ENCODE measurements at places on chromosomes 2 and 18. TPM values are rescaled to one million over a fixed set of nuclear protein-coding genes. Genes with fewer than 3 reads are reported as not detected.
A peak's percentile ranks its signal among the peaks of the same experiment; 100 is the strongest.

The FZD7 gene
- total RNA-seq = 32.1 TPM

The TLX2 gene
- total RNA-seq = not detected

The MDH1B gene
- 1.0 TPM for total RNA-seq

The CDC42EP3 gene
- total RNA-seq = 50.9 TPM

DNA sequence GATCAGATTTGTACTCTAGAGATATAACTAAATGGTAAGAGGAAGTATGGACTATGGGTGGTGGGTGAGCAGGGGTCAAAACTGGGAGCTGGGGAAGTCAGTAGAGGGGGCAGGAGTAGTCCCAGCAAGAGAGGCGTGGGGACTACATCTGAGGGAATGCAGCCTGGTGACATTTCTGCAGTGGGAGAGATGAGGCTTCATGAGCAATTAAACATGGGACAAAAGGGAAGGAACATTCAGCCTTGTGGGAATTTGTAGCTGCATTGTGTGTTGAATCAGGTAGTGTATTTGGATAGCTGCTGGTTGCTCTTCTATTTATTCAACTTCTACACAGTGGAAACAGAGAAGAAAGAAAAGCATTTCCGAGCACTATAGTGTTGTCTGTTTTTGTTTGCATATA lies 3.6 kb downstream of the CNOT11 start:
- H3K27me3 ChIP-seq = no peaks in the 10 kb centered on the region
- H3K27ac ChIP-seq = no peak overlapping the region
- no peak overlapping the region for H3K4me3 ChIP-seq
- DNase-seq = no peak

DNA sequence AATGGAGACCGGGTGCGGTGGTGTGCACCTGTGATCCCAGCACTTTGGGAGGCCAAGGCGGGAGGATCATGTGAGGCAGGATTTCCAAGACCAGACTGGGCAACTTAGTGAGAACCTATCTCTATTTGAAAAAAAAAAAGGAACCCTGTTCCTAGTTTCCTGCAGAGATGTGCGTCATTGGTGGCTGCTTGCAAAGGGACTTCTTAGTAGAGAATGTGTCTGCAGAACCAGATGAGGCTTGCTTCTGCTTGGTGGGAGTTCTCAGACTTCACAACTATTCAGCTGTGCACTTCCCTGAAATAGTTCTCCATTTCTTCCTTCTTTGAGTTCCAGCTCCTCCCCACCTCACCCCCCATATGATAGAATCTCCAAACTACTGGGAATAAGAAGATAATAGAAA lies 22.3 kb downstream of the ZCCHC2 start:
- H3K4me3 ChIP-seq = no peak overlapping the region
- no peaks in the 10 kb centered on the region for H3K27me3 ChIP-seq
- peaks cover 11% of the 10 kb centered on the region for H3K4me1 ChIP-seq
- DNase-seq = no peak
- H3K36me3 ChIP-seq = peaks cover 74% of the 10 kb centered on the region

- no peak overlapping the region for H3K27ac ChIP-seq
- no peak for DNase-seq
- no peaks in the 10 kb centered on the region for H3K4me1 ChIP-seq
- peaks cover 31% of the 10 kb centered on the region for H3K36me3 ChIP-seq
- H3K27me3 ChIP-seq = no peaks in the 10 kb centered on the region
Measured at GRCh38 chr18:57660961-57661360, 39.3 kb upstream of the NARS1 start.

GRCh38 chr2:203722411-203722810 lies 16.0 kb downstream of the CD28 start:
- H3K4me3 ChIP-seq = no peak overlapping the region
- DNase-seq = no peak
- no peaks in the 10 kb centered on the region for H3K27me3 ChIP-seq

GRCh38 chr2:84297155-84297554 lies 161.9 kb downstream of the SUCLG1 start:
- H3K27ac ChIP-seq = no peak overlapping the region
- no peak for DNase-seq
- H3K4me3 ChIP-seq = no peak overlapping the region
- no peaks in the 10 kb centered on the region for H3K4me1 ChIP-seq
- no peaks in the 10 kb centered on the region for H3K36me3 ChIP-seq
- no peaks in the 10 kb centered on the region for H3K27me3 ChIP-seq

DNA sequence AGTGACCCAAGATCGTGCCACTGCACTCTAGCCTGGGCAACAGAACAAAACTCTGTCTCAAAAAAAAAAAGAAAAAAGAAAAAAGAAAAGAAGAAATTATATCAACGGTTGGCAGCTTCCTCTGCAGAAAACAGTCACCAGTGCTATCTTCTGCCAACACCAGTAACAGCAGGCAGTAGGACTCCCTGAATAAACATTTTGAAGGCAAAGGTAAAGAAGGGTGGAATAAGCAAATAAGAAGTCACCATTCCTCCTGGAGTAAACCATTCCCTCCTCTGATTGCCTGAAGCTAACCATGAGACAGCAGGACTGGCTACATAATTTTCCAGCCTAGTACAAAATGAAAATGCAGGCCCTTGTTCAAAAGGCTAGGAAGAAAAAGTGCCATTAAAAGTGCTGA lies 9.0 kb upstream of the RNF103 start:
- no peaks in the 10 kb centered on the region for H3K27me3 ChIP-seq
- H3K4me3 ChIP-seq = no peak overlapping the region
- no peak for DNase-seq
- H3K4me1 ChIP-seq = no peaks in the 10 kb centered on the region

DNA sequence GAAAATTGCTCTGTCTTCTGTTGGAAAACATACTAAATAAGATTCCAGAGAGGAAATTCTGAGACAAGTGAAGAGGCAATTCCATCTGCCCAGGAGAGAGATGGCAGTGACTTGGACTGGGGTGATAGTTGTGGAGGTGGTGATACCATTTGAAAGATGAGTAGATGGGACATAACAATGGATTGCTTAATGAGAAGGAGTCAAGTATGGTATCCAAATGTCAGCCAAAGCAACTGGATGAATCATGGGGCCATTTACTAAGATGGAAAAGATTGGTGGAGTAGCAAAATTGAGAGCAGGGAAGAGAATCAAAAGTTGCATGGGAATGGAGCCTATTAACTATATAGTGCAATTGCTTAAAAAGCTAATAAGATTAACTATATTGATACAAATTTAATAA lies 222.1 kb downstream of the ETAA1 start:
- no peak overlapping the region for H3K4me3 ChIP-seq
- no peak overlapping the region for H3K27ac ChIP-seq
- DNase-seq = no peak
- no peaks in the 10 kb centered on the region for H3K36me3 ChIP-seq
- H3K4me1 ChIP-seq = no peaks in the 10 kb centered on the region

GRCh38 chr2:221465776-221466175 lies 106.3 kb downstream of the EPHA4 start:
- H3K36me3 ChIP-seq = no peaks in the 10 kb centered on the region
- H3K4me1 ChIP-seq = no peaks in the 10 kb centered on the region
- H3K27ac ChIP-seq = no peak overlapping the region
- H3K27me3 ChIP-seq = no peaks in the 10 kb centered on the region
- H3K4me3 ChIP-seq = no peak overlapping the region

DNA sequence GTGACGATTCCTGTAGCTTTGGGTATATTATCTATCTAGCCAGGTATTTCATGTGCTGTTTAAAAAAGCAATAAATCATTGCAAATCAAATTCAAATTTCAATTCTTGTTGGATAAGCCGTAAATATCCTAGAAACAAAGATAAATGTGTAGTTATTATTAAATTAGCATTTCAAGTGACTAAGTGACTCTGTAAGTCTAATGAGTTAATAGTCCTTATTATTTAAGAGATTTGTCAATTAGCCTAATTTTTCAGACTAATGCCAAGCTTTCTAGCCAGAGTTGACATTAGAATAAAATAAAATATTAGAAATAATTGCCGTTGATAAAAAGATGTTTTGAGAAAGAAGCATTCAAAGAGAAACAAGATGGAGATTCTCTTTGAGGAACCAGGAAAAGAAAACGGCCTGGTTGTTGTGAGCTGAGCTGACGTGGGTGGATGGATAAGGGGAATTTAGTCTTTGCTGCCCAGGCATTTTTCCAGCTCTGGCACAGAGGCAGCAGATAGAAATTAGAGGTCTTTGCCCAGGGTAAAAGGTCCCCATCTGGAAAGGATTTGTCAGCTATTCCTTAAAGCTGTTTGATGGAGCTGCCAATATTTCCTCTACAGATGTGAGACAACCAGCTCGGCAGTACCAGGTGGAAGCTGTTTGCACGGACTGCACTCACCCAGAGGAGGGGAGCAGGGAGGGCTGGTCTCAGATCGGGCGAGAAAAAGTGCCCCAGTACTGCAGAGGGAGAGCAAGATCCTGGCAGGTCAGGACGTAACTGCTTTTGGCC lies 117.3 kb upstream of the SEC11C start:
- peak overlapping the region; percentile 71 for H3K27ac ChIP-seq
- H3K27me3 ChIP-seq = no peaks in the 10 kb centered on the region
- H3K4me3 ChIP-seq = no peak overlapping the region
- DNase-seq = no peak
- peaks cover 36% of the 10 kb centered on the region for H3K4me1 ChIP-seq

GRCh38 chr2:102304711-102305611 lies 6.4 kb upstream of the IL1RL1 start:
- H3K4me3 ChIP-seq = no peak overlapping the region
- peaks cover 7% of the 10 kb centered on the region for H3K27me3 ChIP-seq
- H3K36me3 ChIP-seq = no peaks in the 10 kb centered on the region

- H3K36me3 ChIP-seq = no peaks in the 10 kb centered on the region
- no peak overlapping the region for H3K4me3 ChIP-seq
- H3K27ac ChIP-seq = peak overlapping the region; percentile 57
- peaks cover 58% of the 10 kb centered on the region for H3K4me1 ChIP-seq
Measured at GRCh38 chr2:46329803-46330775, 32.9 kb downstream of the EPAS1 start.

DNA sequence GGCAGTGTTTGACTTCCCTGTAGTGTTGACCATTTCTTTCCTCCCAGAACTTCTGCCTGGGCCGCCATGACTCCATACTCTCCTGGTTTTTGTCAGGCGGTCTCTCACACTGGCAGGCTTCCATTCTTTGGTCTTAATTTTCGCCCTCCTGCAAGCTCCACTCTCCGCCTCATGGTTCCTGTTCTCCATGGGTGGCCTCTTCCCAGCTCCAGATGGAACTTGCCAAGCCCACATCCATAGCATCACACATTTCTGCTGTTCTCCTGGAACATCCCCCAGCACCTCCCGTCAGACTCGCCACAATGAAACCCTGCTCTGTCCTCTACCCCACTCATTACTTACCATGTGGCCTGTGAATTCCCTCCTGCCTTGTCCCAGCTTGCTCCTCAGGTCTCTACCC lies 896 bp upstream of the AFF3 start:
- no peaks in the 10 kb centered on the region for H3K36me3 ChIP-seq
- H3K4me3 ChIP-seq = no peak overlapping the region
- H3K4me1 ChIP-seq = no peaks in the 10 kb centered on the region
- peaks cover 2% of the 10 kb centered on the region for H3K27me3 ChIP-seq
- DNase-seq = no peak
